NCI-H526 treated with DMSO at 0.1 percent for 48 hours (cell line): ENCODE measurements at places on chromosomes 3 and 15.

GRCh38 chr3:53729618-53730017, 116.6 kb downstream of the CHDH start:
- no peak for DNase-seq

GRCh38 chr3:5055357-5056110, 66.6 kb upstream of the ARL8B start:
- no peak for DNase-seq

DNA sequence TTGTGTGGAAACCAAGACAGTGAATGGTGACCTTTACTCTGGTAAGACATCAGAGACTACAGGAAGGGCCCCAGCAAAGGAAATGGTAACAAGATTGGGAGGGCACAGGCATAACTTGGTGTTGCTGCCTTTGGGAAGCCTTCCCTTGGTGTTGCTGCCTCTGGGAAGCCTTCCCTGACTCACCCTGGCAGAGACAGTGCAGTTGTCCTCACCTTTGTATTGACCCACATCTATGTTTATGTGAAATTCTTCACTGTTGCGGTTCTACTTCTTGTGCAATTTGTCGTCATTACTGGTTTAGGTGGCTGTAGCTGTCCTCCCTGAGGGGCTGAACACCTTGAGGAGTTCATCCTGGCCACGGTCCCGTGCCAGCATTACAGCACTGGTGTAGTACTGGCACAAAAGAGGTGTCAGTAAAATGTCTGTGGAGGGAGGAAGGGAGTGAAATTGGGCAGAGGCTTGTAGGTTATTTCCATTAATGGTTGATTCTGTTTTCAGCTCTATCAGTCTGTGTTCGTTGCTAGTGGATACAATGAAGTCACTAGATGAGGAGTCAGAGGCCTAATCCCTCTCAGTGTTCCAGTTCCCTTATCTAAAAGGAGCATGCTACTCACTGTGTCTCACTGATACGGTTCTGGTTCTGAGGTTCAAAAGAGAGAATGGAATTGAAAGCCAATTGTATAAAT, 21.6 kb downstream of the IFT122 start:
- DNase-seq, result no peak

DNA sequence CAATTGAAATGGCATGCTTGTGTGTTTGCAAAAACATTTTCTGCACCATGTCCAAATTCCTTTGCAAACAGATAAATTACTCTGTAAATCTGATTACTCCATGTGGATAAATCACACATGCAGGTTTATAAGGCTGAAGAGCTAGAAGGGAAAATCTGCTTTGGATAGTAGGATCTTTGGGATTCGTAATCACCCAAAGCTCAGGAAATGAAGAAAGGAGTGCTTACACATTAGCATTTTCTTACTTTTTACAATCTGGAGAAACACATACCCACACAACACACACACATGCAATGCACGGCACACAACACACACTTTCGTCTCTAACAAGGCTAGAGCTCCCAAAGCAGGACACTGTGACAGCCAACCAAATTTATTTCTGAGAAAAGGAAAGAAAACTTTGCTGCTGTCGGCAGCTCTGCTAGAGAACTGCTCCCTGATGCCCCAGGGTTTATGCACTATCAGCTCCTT, 2.1 kb downstream of the LSAMP start:
- no peak for DNase-seq

DNA sequence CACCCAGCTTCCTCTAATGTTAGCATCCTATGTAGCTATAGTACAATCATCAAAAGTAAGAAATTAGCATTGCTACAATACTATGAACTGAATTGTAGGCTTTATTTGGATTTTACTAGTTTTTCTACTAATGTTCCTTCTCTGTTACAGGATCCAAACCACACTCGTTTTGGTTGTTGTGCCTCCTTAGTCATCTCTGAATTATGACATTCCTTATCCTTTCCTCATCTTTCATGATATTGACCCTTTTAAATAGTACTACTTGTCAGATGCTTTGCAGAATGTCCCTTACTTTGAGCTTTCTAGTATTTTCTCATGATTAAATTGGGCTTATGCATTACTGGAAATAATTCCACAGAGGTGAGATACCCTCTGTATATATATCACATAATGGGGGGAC, 265.4 kb downstream of the VPS13C start:
- DNase-seq, result no peak
